WTC11 (cell line): ENCODE measurements at places on chromosomes 7 and 10. TPM values are rescaled to one million over a fixed set of nuclear protein-coding genes. Genes with fewer than 3 reads are reported as not detected.

DNA sequence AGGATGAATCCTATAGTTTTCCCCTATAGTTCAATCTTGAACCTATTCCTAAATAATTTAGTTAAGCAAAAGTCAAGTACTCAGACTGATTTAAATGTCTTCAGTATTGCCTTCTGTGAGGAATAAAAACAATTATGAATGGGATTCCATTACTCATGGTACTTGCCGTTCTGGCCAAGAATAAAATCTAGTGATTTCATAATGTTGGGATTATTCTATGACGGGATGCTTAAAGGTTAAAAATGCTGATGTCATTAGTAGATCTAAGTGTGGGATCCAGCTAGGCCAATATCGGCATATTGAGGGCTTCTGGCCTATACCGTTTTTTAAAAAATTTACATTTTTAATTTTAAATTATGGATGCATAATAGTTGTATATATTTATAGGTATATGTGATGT, 5.3 kb downstream of the BPGM start:
- no peak for DNase-seq

DNA sequence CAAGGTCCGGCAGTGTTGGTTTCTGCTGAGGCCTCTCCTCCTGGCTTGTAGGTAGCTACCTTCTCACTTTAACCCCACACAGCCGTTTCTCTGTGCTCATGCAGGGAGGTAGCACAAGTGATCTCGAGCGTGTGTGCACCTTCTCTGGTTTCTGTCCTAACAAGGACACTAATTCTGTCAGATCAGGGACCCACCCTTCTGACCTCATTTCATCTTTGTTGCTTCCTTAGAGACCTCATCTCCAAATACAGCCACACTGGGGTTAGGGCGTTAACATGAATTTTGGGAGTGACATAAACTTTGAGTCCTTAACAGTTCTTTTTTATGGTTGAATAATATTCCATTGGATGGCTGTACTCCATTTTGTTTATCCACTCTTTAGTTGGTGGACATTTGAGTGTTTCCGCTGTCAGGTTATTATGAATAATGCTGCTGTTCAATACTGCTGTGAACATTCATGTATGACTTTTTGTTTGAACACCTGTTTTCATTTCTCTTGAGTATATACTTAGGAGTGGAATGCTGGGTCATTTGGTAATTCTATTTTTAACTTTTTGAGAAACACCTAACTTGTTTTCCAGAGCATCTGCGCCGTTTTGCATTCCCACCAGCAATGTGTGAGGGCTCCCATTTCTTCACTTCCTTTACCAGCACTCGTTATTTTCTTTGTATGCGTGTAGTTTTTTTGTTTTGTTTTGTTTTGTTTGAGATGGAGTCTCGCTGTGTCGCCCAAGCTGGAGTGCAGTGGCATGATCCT, 57.5 kb downstream of the LCOR start:
- no peak for DNase-seq

DNA sequence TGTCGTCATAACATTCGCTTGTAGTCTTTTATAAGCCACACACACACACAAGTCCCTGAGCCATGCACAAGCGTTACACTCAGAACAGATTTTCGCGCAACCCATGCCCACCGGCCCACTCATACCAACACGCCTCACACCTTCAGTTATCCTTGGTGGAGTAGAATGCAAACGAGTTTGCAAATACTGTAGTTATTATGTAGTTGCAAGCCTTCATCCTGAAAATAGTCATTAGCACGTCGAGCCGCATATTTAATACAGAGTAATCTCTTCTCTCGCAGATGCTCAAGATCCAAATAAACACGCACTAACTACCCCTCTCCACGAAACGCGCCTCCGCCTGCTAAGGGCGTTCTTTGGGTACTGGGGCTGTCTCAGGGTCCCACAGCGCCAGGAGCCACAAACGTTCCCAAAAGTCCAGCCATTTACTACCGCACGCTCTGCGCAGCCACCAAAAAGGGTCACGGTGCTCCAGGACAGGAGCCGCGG, 1.8 kb downstream of the NKX2-3 start:
- DNase-seq = no peak

DNA sequence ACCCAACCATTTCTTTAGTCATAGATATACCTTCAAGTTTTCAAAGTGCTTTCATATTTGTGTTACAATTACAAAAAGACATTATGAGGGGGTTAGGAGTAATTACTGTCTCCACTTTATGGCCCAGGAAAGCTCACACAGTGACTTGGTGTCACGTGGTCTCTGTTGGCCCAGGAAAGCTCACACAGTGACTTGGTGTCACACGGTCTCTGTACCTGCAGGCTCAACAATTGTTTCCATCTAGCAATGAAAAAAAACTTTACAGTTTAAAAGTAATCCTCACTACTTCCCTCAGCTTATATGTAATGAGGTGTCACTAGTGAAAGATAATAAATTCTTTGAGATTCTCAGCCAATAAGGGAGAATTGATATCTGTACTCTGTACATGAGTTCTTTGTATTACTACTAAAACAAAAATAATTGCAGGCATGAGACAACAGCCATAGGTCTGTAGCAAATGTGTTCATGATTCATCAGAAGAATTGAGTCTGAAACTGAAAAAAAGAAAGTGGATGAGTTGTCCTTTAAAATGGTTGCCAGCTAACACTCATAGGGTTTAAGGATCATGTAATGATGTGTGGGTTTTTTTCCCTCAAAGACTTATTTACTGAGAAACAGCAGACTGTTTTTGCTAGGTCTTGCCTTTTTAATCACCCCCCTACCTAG, 10.9 kb downstream of the OGDH start:
- DNase-seq = no peak

- DNase-seq = no peak
Measured at GRCh38 chr10:12634621-12634931, 285.2 kb downstream of the CAMK1D start.

DNA sequence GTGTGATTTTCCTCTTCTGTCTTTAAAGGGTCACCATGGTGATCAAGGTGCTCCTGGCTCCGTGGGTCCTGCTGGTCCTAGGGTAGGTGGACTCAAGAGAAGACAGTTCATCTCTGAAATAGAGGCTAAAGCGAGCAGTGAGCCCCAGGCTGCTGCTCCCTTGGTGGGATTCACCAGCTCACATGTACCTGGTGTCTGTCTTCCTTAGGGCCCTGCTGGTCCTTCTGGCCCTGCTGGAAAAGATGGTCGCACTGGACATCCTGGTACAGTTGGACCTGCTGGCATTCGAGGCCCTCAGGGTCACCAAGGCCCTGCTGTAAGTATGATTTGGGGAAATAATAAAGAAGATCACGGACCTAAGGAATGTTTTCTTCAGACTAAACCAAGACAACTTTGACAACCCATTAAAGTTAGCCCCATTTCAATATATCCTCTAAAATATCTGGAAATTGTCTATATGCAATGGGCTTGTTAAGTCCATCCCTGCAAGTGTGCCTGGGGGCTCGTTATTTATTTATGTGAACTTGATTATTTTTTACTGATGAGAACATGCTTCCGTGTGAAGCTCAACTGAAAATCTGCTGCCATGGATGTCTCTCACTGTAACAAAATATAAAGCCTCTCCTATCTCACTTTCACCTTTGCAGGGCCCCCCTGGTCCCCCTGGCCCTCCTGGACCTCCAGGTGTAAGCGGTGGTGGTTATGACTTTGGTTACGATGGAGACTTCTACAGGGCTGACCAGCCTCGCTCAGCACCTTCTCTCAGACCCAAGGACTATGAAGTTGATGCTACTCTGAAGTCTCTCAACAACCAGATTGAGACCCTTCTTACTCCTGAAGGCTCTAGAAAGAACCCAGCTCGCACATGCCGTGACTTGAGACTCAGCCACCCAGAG, 32.5 kb downstream of the COL1A2 start:
- no peak for DNase-seq

DNA sequence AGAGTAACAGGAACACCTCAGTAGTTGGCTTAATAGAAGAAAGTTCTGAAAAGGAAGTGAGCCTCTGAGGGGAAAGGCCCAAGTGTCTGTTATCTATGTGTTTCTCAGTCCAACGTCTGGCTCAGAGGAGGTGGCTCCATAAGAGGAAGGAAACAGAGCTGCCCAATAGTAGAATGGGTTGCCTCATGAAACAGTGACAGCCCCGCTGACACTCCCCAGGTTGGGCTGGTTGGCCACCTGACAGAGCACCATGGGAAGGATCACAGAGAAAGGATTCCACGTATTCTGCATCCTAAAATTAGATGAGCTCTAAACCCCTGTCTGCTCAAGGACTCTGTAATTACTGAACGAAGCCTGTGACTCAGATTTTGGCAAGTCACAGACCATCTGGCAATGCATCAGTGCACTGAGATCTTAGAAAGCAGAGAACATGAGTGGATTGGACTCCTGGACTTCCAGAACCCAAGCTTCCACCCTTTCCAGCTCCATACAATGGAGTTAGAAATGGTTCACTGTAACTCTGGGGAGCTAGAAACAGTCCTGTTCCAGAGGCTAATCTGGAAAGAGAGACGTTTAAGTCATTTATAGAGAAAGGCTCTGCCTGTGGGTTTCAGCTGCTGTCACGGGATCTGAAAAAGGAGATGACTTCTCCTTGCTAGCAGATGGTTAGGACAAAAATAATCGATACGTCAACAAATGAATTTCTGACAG, 2.9 kb downstream of the PKD2L1 start:
- DNase-seq = no peak

DNA sequence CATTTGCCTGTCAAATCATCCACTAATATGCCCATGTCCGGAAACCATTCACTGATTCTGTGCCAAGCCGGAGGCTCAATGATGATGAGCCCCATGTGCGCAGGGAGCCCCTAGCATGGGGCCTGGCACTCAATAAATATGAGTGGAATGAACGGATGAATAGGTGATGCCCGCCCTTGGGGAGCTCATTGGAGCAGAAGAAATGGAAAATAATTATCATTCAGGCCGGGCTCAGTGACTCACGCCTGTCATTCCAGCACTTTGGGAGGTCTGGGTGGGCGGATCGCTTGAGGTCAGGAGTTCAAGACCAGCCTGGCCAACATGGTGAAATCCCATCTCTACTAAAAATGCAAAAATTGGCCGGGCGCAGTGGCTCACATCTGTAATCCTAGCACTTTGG, 11.0 kb downstream of the RHBDD2 start:
- DNase-seq = no peak

- no peak for DNase-seq
Measured at GRCh38 chr10:14698111-14698828, 76.4 kb downstream of the FAM107B start.

Gene CUZD1
- 3.5 to 4.4 TPM (median 3.8 TPM) in 3 replicates for total RNA-seq

Gene TDRD1
- total RNA-seq = 0.57 to 0.70 TPM (median 0.69 TPM) in 3 replicates

Gene SLC13A4
- total RNA-seq = 1.6 to 2.1 TPM (median 1.7 TPM) in 3 replicates

Gene TES
- total RNA-seq = 48.5 to 49.9 TPM (median 49.5 TPM) in 3 replicates

Gene PRPS1L1
- not detected in 3 replicates for total RNA-seq
